Activated T-cell treated with anti-CD3 and anti-CD28 coated beads, Interleukin-2, amount 50 U/mL, for 1 hour (primary cell): ENCODE measurements at places on chromosomes 13 and 19.

DNA sequence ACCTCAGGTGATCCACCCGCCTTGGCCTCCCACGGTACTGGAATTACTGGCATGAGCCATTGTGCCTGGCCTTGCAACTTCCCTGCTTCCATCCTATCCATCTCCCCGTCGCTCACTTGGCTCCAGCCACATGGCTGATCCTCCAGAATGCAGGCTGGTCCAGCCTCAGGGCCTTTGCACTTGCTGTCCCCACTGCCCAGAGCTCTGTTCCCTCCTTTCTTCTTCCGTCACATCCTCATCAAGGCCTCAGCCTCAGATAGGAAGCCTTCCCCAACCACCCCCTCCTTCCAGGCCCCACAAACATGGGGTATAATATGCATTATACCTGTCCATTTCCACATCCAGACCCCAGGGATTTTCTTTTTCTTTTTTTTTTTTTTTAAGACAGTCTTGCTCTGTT is 16.2 kb downstream of the MAST3 start:
- DNase-seq = no peak

GRCh38 chr19:30830875-30831274 is 458.7 kb downstream of the ZNF536 start:
- DNase-seq = no peak

DNA sequence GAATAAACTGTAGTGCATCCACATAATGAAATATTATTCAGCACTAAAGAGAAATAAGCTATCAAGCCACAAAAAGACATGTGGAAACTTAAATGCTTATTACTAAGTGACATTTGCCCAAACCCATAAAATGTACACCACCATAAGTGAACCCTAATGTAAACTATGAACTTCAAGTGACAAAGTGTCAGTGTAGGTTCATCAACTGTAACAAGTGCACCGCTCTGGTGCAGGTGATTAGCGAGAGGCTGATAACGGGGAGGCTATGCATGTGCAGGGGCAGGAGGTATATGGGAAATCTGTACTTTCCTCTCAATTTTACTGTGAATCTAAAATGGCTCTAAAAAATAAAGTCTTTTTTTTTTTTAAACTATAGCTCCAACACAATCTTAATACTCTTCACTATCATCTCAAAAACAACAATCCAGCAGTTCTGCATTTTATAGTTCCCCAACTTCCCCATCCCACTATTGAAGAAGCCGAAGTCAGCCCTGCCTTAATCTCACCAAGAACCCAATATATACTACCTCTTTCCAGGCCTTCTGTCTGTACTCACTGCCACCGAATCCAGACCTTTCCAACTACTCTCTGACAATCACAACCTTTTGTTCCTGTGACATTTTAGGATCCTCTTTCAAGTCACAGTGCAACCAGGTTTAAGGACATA is 22.6 kb downstream of the ELF1 start:
- DNase-seq = no peak

- DNase-seq = no peak
These were observed 1651.9 kb upstream of the MIR17HG start for GRCh38 chr13:89695343-89696257.

DNA sequence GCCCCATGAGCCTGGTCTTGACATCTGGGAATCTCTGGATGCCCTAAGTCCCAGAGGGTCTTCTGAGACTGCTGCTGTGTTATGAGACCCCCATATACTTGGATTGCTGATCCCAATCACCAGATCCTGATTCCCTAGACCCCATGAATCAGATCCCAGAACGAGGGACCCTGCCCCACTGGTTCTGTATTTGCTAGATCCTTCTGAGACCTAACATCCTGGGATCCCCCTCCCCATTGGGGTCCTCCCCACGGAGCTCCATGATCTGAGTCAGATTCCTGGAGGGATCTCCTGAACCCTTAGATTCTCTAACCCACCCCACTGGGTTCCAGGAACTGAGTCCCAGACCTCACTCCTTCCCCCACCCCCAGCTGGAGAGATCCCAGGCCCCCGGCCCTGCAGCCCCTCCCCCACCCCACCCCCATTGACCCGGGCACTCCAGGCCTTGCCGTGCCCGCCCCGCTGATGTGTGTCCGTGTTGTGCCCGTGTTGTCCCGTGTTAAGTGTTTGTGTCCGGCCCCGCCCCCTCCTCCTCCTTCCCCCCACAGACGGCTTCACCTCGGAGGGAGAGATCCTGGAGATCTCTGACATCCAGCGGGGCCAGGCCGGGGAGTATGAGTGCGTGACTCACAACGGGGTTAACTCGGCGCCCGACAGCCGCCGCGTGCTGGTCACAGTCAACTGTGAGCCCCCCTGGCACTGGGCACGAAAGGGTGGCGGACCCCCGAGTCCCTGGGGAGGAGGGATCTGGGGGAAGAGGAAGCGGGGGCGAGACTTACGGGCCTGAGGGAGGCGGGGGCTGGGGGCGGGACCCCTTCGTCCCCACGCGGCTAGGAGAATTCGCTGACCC is 15.0 kb downstream of the IGLON5 start:
- no peak for DNase-seq

DNA sequence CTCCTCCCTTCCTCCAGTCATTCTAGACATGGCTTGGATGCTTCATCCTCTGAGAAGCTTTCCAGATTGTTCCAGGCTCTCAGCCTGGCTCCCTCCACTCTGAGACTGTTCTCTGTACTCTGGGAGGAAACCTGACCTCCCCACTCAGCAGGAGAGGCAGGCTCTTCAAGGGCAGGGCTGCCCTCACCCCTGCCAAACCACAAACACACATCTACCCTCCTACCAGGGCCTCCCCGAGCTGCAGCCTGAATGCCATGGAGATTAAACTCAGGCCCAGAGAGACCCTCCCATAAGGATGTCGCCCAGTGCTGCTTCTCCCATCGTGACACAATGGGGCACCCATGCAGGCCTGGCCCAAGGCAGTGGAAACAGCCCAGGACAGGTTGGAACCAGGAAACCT is 16.2 kb downstream of the NUMBL start:
- DNase-seq = no peak

- no peak for DNase-seq
These were observed 268.9 kb downstream of the IRS2 start for GRCh38 chr13:109517517-109517916.

- no peak for DNase-seq
These were observed 532.3 kb upstream of the SLITRK5 start for GRCh38 chr13:87138866-87139265.

DNA sequence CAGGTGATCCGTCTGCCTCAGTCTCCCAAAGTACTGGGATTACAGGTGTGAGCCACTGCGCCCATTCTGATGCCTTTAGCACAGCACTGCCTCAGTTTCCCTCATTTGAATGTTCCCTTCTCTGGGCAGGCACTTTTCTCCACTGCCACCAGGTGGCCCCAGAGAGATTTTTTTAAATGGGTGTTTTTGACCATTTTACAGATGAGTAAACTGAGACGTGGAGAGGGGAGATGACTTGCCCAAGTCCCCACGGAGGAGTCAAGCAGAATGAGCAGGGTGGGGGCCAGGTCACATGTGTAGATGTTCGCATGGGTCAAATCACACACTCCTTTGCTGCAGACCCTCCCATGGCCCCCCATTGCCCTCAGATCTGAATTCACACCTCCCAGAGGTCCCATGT is 3.2 kb upstream of the PDE4C start:
- DNase-seq = no peak

DNA sequence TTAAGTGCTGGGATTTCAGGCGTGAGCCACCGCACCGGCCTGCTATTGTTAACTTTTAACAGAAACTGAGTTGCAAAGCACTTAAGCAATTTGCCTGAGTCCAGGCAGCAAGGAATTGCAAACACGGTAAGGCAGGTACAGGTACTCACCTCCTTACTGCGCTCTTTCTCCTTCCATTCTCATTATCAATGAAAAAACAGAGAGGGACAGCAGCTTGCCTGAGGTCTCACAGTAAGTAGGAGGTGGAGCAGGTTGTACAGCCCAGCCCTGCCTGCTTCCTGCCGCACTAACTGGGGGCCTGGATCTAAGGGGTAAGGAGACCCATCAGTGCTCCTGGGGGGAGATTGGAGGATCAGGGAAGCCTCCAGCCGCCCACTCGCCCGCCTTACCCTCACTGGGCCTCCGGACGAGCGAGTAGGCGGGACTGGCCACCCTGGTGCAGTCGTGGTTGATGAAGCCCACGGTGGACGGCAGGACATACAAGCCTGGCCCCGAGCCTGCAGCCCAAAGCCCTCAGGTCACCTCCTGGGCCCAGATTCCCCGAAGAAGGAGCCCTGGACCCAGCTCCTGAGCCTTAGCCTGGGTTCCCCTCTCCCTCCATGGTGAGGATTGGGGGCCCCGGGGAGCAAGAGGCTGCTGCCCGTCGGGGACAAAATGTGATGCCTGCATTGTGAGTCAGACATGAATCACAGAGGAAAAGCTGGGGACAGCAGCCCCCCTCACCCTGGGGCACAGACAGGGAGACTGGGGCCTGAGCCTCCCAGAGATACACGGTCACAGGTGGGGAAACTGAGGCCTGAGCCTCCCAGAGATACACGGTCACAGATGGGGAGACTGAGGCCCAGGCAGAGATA is 11.4 kb upstream of the SHC2 start:
- no peak for DNase-seq
